ENCODE measurements at places on chromosomes 2 and 18.

- peak; percentile 15 for DNase-seq
Observed at GRCh38 chr18:36012891-36013290, 40.4 kb downstream of the RMP24 start.

GRCh38 chr2:159497847-159498246 lies 118.5 kb downstream of the BAZ2B start:
- DNase-seq: no peak

DNA sequence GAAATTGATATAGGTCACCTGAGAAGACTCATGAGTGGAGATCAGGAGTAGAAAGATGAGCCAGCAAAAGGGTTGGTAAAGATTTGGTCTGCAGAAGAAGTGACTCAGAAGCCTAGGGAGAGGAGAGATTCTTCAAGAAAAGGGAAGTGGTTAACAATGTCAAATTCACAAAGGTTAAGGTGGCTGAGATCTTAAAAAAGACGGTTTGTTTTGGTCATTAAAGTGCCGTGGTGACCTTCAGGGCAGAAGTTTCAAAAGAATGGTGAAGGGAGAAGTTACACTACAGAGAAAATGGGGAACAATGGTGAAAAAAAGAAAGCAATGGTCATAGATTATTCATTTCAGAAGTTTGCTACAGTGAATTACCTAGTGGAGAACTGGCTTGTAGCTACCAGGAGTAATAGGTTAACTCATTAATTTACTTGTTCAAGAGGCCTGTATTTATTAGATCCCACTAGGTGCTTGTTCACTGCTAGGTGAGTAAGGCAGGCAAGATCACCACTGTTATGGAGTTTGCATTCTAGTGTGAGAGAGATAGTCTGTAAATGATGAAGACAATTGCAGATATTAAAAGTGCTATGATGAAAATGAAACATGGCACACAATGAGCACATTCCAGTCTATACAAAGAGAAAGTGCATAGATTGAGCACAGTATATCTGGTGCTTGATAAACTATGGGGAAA lies 43.0 kb downstream of the FBXO48 start:
- DNase-seq: peak; percentile 42

GRCh38 chr2:85240055-85240454 lies 87.7 kb downstream of the TGOLN2 start:
- DNase-seq: no peak

- no peak for DNase-seq
Observed at GRCh38 chr2:167122389-167122788, 234.1 kb downstream of the XIRP2 start.

DNA sequence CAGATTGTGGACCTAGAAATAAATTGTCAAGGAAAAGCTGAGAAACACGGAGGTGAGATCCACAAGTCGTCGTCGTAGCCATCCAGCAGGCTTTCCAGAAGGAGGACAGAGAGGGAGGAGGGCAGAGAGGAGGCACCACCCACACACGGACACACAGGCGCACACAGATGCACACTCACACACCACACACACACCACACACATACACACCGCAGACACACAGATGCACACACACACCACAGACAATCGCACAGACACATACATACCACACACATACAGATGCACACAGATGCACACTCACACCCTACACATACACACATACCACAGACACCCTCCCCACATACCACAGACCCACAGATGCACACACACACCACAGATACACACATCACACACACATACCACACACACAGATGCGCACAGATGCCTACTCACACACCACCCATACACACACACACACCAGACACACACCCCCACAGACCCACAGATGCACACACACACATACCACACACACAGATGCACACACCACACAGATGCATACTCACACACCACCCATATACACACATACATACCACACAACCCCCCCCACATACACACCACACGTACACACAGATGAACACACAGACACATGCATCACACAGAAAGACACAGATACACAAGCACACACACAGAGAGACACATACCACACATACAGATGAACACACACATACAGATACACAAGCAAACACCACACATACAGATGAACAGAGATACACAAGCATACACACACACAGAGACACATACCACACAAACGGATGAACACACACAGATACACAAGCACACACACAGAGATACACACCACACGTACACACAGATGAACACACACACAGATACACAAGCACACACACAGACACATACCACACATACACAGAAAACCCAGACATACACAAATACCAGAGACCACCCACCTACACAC lies 12.7 kb upstream of the BOK start:
- no peak for DNase-seq

- DNase-seq: no peak
Observed at GRCh38 chr2:52135235-52135634, 1103.3 kb upstream of the NRXN1 start.

Measured in M059J (cell line).